ENCODE measurements at places on chromosomes 6 and 20.

- DNase-seq, result no peak
Observed at GRCh38 chr20:60092729-60093128, 134.5 kb downstream of the CDH26 start.

DNA sequence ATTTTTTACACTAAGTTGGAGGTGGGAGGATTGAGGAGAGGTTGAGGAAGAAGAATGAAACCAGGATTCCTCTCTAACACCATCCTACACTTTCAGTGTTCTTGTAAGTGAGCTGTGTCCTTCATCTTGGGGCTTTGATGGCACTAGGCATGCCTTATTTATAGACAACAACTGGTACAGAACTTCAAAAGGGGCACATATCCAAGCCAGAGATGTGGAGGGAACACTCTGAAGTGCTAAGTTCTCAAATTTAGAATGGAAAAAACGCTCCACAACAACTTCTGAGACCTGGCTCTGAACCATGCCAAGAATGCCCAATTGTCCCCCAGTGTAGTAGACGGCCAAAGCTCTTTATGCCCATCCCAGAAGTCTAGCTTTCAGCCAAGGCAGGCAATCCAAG lies 16.2 kb upstream of the PKHD1 start:
- no peak for DNase-seq

DNA sequence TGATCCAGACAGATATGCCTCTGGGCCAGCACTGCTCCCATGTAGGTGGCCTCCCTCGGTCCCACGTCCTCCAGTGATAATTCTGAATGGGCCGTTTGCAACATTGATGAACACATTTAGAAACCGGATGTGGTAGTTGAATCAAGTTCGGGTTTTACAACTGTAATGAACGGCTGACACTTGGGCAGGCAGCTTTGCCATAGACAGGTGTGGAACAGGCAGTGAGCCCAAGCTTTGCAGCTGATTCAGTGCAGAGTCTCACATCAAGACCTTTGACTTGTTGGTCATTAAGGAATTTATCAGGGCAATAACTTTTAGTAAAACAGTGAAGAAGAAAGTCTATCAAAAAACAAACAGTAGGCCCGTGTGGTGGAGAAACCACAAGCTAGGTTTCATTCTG lies 466.6 kb upstream of the AGPAT4 start:
- DNase-seq, result no peak

- no peak for DNase-seq
Observed at GRCh38 chr6:151001387-151002056, 136.0 kb downstream of the MTHFD1L start.

GRCh38 chr20:51610761-51611624 lies 68.5 kb upstream of the NFATC2 start:
- DNase-seq, result no peak

Data from stimulated activated CD8-positive, alpha-beta memory T cell treated with anti-CD3 and anti-CD28 coated beads, Interleukin-2, amount 100 ng/mL, for 1 hour (primary cell).